ENCODE measurements at places on chromosomes 16 and 17. TPM values are rescaled to one million over a fixed set of nuclear protein-coding genes. Genes with fewer than 3 reads are reported as not detected.

HEATR9 gene
- total RNA-seq: not detected

USP6 gene
- not detected for total RNA-seq

TBC1D3 gene
- total RNA-seq: not detected

ASGR1 gene
- 0.97 TPM for total RNA-seq
